Trophoblast cell (in vitro differentiated cells and primary cell): ENCODE measurements at places on chromosomes 7 and 10.

DNA sequence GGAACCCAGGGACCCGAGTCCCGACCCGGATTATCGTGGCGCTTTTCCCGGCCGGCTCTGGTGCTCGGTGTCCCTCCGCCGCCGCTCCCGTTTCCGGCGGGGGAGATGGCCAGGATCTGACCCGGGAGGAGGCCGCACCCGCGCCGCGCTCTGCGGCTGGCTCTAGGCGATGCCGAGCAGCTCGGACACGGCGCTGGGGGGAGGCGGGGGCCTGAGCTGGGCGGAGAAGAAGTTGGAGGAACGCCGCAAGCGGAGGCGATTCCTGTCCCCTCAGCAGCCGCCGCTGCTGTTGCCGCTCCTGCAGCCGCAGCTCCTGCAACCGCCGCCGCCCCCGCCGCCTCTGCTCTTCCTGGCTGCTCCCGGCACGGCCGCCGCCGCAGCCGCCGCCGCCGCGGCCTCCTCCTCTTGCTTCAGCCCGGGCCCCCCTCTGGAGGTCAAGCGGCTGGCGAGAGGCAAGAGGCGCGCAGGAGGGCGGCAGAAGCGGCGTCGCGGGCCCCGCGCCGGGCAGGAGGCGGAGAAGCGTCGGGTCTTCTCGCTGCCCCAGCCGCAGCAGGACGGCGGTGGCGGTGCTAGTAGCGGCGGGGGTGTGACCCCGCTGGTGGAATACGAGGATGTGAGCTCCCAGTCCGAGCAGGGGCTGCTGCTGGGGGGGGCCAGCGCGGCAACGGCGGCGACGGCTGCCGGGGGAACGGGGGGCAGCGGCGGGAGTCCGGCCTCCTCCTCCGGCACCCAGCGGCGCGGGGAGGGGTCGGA lies 593 bp downstream of the CDK13 start:
- peak; percentile 27 for DNase-seq

DNA sequence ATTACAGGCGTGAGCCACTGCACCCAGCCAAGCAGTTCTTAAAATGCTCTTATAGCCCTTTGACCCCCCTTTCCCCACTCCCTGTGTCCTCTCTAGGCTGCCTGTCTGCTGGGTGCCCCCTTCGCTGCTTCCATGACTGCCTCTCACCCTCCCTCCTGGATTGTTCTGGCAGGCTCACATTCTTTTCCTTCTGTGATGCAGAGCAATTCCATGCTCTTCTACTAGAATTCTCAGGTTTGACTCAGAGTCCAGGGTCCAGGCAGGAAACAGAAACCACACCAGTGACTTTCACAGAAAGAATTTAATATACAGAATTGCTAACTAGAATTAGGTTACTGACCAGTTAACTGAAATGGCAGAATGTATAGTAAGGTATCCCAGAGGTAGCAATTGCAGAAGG lies 244.8 kb downstream of the BAMBI start:
- DNase-seq: no peak

DNA sequence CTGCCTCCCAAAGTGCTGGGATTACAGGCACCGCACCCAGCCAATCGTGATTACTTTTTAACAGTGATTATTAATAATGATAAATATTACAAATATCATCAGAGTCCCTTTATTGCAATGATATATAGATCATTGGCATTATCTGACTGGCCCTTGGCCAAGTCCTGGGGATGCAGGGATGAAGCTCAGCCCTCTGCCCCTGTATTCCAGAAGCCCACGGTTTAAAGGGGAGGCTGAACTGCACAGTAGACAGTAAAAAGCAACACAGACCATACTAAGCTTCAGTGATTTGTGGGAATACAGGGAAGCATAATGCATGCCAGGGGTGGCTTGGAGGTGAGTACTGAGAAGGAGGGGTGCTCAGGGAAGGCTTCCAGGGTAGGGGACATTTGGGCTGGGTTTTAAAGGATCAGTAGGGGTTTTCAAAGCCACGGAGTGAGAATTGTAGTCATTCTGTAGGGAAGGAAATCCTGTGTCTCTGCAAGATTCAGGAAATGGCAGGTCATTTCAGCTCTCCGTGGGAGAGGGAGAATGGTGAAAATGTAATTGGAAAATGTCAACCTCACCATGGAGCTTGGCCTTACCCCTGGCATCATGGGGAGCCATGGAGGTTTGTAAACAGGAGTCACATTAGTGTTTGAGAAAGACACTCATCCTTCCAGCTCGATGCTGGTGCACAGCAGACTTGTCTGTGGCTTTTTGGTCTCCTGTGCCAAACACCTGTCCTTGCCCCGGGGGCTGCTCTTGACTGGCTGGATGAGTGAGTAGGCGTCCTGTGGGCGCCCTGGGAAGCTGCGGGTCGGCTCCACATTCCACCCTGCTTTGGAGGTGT lies 8.8 kb downstream of the ADAMTS14 start:
- peak; percentile 16 for DNase-seq

DNA sequence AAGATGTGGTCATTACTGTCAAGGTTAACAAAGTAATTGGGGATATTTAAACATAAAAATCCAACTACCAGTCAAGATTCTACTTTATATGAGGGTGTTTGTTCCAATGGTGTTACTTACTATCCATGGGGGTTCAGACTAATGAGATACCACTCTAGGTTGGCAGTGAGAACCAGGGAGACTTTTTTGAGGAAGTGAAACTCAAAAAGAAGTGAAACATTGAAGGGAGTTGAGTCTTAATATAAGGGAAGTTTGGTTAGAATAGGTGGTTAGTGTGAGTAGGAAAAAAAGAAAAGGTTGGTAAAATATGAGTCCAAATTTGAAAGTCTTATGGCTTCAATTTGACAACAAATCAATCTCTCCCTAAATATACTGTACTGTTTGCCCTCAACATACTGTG lies 123.6 kb upstream of the ANK3 start:
- no peak for DNase-seq

GRCh38 chr10:79224263-79224949 lies 122.9 kb upstream of the PPIF start:
- DNase-seq: no peak

GRCh38 chr10:71920540-71921323 lies 43.5 kb upstream of the CHST3 start:
- DNase-seq: no peak

- DNase-seq: peak; percentile 4
Observed at GRCh38 chr7:130273933-130274255, 7.2 kb downstream of the CPA2 start.

GRCh38 chr10:89241486-89242344 lies 9.9 kb downstream of the LIPA start:
- peak; percentile 29 for DNase-seq

- DNase-seq: no peak
Observed at GRCh38 chr7:12052211-12052610, 158.9 kb upstream of the TMEM106B start.

GRCh38 chr10:4191354-4191753 lies 406.3 kb upstream of the KLF6 start:
- DNase-seq: no peak

- DNase-seq: peak; percentile 75
Observed at GRCh38 chr7:3914051-3914775, 613.2 kb downstream of the SDK1 start.

- DNase-seq: no peak
Observed at GRCh38 chr10:130654726-130655125, 518.5 kb downstream of the GLRX3 start.

GRCh38 chr7:70520611-70521010 lies 611.3 kb upstream of the GALNT17 start:
- DNase-seq: no peak

DNA sequence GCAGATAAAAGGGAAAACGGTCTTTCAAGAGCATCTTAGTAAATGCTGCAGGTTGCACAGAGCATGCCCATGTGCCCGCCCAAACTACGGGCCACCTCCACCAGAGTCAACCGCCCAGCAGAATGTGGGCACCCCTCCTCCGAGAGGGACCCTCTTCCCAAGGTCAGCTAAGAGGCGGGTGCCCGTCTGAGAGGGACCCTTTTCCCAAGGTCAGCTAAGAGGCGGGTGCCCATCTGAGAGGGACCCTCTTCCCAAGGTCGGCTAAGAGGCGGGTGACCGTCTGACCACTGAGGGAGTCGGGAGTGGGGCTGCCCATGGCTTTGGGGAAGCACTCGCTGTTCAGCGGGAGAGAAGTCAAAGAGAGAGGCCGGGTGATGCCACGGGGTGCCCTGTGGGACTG lies 113.1 kb downstream of the PTPRN2 start:
- no peak for DNase-seq

GRCh38 chr10:12946372-12946771 lies 55.1 kb downstream of the CCDC3 start:
- no peak for DNase-seq

- no peak for DNase-seq
Observed at GRCh38 chr10:102712843-102713538, 1.2 kb downstream of the ARL3 start.

- no peak for DNase-seq
Observed at GRCh38 chr10:110077436-110078130, 69.8 kb downstream of the ADD3 start.

DNA sequence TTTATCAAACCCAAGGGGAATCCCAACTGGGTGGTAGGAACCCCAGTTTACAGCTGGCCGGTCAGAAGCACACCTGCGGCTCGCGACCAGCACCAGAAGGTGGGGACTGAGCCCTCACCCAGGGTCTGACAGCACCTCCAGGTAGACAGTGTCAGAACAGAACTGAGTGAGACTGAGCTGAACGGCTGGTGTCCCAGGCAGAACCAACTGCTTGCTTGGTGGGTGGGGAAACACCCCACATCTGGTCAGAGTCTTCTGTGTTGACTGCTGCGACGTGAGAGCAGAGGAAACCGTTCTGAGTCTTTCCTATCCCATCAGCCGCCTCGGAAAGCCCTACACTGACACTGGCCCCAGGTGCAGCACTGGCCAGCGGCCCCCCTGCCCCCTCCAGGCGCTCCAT lies 160.7 kb downstream of the MAD1L1 start:
- no peak for DNase-seq

DNA sequence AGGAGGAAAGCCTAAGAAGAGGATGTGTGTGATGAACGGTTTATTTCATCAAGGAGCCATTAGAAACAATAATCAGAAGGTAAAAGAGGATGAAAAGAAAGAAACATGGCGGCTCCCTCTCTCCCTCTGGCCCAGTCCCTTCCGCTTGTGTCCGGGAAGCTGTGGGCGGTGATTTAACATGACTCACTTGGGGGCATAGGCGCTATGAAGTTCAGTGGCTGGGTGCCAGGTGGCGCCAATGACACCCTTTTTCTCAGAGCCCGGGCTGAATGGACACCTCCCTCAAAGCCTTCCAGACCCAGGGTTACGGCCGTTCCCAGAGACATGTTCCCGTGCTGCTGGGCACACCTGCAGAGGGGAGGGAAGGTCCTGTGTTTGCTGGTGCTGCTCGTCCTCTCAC lies 244.0 kb downstream of the SKAP2 start:
- peak; percentile 56 for DNase-seq

DNA sequence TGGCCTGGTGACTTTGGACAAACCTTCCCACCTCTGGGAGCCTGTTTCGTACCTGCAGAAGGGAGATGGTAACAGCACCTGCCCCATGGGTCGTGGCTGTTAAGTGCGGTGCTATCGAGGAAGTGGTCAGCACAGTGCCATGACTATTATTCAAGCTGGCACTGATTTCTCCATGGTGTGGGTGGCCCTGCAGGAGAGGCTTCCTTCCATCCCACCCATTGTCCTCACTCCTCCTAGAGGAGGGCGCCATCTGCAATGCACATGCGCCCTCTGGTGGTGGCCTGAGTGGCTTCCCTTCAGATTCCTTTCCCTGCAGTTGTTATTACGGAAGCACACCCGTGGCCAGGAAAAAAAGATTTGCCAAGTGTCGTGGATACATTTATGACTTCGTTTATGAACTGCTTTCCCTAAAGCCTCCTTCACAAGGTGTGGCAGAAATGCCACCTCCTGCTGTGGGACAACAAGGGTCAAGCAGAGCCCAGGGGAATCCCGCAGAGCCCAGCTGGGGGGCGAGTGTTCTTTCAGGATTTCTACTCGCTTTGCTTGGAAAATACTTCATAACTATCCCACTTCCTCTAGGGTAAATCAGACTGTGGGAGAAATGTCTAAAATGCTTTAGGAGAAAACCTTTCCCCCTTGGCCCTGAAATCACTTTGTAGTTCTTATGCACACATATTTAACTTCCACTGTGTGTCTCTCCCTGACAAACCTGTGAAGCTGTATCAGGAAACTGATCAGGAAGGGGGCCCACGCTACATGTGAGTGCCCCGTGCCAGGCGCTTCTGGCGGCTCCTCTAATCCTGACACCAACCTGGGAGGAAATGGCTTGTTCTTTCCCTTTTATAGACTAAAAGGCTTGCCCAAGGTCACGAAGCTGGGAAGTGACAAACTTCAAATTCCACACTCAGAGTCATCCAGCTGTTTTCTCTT lies 98.0 kb upstream of the ANLN start:
- DNase-seq: peak; percentile 88

GRCh38 chr7:83837683-83838082 lies 188.7 kb upstream of the SEMA3E start:
- DNase-seq: no peak

GRCh38 chr7:41331194-41331593 lies 371.7 kb downstream of the INHBA start:
- no peak for DNase-seq

DNA sequence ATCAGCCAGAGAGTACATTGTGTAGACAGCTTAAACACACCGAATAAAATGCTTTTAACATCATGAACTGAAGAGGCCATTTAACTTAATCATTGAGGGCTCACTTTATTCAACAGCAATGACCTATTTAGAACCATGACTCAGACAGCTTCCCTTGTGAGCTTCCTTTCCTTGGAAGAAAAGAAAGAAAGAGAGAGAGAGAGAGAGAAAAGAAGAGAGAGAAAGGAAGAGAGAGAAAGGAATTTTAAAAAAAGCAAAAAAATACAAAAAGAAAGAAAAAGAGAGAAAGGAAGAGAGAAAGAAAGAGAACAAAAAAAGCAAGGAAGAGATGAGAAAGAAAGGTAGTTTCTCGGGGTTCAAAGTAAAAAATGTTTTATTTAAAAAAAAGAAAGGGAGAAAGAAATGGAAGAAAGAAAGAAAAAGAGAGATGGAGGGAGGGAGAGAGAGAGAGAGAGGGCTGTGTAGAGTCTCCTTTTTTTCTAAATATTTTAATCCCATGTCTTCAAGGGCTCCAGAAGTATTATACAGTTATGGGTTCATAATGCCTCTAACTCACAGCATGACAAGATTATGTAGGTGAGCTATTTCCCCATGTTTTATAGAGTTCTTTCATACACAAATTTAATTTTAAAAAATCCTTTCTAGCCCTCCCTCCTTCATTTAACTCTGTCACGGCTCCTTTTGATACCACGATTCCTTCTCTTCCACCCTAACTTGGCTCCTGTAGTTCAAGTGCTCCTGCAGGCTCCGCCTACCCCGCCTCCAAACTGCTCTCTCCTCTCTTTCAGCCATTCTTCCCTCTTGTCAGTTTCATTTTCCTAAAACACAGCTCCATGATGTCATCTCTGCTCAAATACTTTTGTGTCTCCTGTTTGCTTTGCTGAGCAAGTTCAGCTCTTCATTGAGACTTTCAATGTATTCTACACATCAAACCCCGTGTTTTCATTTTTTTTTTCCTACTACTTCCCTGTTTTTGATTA lies 85.5 kb downstream of the PRTFDC1 start:
- DNase-seq: no peak

- no peak for DNase-seq
Observed at GRCh38 chr7:67589183-67589582, 592.5 kb downstream of the TYW1 start.
